Cerebellar cortex (tissue), 1 donor: ENCODE measurements at places on chromosomes 2 and 18.

- peak; percentile 45 for DNase-seq
Measured at GRCh38 chr18:77059294-77059916, 73.2 kb downstream of the MBP start.

GRCh38 chr2:68319398-68320117, at the start of gene CNRIP1:
Gene CNRIP1 (minus strand): TSS chr2:68319949. CDS start chr2:68319400, 549 bp downstream.
- DNase-seq: peak; percentile 80

GRCh38 chr2:191950132-191950874, 103.4 kb upstream of the CAVIN2 start:
- no peak for DNase-seq

DNA sequence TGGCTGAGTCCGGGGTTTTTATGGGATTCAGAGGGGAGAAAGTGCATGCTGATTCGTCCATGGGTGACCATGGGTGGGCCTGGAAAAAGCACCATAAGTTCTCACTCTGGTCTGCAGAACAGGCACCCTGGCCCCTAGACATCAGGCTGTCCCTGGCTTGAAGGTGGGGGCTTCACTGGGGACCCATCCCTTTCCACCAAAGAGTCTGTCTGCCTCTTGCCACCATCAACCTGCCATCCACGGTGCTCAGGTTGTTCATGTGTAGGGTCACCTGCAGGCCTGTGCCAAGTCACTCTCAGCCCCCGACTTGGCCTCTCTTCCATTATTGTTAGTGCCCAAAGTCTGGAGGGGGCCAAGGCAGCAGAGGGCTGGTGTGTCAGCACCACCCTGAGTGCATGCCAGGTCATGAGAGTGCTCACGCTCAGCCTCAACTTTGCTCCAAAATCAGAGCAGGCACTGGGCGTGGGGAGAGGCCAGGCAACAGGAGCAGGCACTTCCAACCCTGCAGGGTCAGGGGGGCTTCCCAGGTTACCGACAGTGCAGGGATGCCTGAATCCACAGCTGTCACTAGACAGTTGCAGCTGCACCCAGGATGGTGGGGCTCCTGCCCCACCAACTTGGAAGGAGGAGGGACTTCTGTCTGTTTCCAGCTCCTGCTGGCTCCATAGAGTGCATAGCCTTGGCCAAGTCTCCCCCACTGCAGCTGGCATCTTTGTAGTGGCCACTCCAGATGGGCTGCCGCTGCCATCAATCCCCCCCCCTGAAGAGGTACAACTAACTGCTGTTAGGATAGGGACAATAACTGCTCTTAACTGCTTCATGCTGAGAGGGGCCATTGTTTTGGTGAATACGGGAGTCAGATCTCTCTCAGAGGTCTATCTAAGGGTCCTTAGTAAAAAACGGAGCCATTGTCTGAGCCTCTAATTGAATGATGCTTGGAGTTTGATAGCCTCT, 209.3 kb downstream of the AKAIN1 start:
- DNase-seq: no peak

DNA sequence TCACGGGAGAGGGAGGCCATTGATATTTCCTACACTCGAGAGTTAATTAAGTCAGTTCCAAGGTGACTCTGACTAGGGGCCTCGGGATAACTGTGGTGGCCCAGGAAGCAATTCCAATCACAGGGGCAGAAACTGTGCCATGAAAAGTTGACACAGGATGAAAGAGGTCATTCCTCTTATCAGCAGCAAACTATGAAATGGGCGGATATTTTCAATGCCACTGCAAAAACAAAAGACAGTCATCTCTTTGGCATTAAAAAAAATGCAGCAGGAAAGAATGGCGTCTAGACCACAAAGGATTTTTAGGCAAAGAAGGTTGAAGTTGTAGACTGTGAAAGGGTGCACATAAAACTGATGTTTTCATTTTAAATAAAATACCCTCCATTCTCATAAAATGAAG, 50.0 kb downstream of the TGIF1 start:
- no peak for DNase-seq

DNA sequence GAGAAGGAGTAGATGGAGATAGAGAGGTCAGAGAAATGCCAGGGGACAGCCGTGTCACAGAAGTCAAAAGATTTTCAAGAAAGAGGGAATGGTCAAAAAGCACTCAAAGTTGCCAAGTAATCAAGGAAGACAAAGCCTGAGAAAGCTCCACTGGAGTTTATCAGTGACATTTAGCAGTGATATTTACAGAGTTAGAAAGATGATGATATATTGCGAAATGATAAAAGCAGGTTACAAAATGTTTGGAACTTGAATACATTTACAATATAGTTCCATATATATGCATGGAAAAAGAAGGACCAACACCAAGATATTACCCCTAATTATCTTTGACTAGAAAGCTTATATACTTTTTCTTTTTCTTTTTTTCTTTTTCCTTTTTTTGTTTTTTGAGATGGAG, 20.4 kb downstream of the ZNF2 start:
- no peak for DNase-seq

DNA sequence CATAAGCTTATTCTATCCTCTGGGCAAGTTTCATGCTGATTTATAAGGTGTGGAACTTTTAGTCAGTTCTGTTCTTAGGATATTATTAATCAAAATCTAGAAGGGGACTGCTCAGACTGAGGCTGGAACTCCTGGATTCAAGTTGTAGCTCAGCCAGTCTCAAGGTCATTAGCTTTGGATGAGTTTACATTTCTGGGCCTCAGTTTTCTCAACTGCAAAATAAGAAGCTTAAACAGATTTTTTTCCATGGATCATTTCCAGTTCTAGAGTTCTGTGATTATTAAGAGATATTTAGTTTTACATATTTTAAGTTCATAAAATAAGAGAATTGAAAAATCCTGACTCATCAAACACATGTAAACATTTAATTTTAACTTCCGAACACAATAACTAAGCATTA, 442.5 kb upstream of the PKDCC start:
- no peak for DNase-seq

DNA sequence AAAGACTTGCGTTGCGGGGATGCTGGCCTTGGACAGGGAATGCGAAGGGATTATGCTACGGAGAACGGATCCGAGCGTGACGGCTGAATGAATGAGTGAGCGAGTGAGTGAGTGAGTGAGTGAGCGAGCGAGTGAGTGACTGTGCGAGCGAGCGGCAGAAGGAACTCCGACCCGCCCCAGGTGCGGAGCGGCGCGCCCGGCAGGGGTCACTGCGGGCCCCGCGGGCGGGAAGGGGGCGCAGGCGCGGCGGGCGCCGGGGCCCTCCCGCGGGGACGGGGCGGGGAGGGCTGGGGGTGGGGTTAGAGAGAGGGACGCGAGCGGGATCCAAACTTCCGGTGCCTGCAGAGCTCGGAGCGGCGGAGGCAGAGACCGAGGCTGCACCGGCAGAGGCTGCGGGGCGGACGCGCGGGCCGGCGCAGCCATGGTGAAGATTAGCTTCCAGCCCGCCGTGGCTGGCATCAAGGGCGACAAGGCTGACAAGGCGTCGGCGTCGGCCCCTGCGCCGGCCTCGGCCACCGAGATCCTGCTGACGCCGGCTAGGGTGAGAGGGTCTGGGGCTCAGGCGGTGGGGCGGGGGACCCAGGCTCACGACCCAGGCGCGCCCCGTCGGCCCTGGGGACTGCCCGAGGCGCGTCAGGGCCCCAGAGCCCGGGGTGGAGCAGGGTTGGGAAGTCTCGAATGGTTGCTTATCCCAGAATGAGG, at the start of gene ITM2C:
Gene ITM2C (plus strand): TSS at position 338 of the 702 bp plus-strand sequence. CDS start 84 bp downstream, at position 422.
- peak; percentile 40 for DNase-seq

GRCh38 chr2:237774811-237775553, 23.6 kb upstream of the RBM44 start:
- peak; percentile 16 for DNase-seq

GRCh38 chr2:43217228-43218154, 8.9 kb downstream of the ZFP36L2 start:
- DNase-seq: peak; percentile 49

- no peak for DNase-seq
Measured at GRCh38 chr2:132638313-132639040, 31.5 kb downstream of the LYPD1 start.

GRCh38 chr2:171316220-171316619, 117.6 kb downstream of the METTL8 start:
- DNase-seq: peak; percentile 50

- DNase-seq: no peak
Measured at GRCh38 chr2:66874411-66874810, 439.5 kb downstream of the MEIS1 start.

- DNase-seq: no peak
Measured at GRCh38 chr2:129610766-129611165, 368.7 kb upstream of the RAB6C start.

GRCh38 chr2:99819766-99820165, 322.6 kb downstream of the AFF3 start:
- DNase-seq: no peak

- DNase-seq: no peak
Measured at GRCh38 chr2:138023298-138023697, 59.0 kb downstream of the HNMT start.

DNA sequence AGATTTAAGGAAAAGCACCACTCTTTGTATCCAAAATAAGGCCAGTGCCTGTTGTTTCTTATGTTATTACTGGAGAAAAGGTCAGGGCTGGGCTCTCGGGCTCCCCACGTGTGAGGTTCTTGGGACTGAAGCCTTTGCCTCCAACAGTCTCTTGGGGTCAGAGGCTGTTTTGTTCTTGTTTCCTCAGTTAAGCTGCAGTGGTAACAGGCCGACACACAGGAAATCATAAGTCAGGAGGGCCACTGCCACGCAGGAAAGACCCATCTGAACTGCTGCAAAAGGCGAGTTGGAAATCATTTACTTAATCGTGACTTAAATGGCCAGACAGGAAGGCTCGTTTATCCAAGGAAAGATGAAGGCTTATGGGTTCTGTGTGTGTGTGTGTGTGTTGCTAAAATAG, 30.3 kb upstream of the IL37 start:
- DNase-seq: no peak

DNA sequence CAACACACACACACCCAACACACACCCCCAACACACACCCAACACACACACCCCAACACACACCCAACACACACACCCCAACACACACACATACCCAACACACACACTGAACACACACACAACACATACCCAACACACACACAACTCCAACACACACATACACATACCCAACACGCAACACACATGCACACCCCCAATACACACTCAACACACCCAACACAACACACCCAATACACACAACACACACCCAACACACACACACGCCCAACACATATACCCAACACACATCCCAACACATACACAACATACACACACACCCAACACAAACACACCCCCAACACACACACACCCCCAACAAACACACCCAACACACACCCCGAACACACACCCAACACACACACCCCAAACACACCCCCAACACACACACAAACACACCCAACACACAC, 8.2 kb upstream of the STK25 start:
- DNase-seq: no peak

DNA sequence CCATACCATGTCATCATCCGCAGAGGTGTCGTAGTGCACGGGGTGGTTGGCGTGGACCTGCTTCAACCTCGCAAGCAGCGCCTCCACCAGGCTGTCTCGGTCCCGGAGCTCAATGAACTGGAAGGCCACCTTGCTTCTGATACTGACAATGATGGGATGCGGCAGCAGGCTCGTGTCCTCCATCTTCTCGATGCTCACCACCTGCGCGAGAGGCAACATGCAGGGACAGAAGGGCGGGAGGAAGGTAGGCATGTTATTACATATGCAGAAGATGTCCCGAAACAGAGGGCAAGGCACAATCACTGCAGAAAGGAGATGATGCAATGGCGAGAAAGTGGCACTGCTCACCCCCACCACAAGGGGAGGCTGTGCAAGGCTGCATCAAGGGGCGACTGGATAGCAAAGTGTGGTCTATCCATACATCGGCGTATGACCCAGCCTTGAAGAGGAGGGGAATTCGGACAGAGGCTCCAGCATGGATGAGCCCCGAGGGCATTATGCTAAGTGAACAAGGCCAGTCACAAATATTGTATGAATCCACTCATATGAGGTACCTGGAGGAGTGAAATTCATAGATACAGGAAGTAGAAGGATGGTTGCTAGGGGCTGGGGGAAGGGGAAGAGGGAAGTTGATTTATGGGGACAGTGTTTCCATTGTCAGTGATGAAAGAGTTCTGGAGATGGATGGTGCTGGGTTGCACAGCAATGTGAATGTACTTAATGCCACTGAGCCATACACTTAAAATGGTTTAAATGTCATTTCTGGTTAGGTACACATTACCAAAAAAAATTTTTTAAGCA, 36.6 kb downstream of the RPL31 start:
- DNase-seq: no peak

GRCh38 chr2:40716879-40717278, 265.0 kb upstream of the SLC8A1 start:
- no peak for DNase-seq

- DNase-seq: no peak
Measured at GRCh38 chr2:158120664-158121641, 19.3 kb downstream of the UPP2 start.

DNA sequence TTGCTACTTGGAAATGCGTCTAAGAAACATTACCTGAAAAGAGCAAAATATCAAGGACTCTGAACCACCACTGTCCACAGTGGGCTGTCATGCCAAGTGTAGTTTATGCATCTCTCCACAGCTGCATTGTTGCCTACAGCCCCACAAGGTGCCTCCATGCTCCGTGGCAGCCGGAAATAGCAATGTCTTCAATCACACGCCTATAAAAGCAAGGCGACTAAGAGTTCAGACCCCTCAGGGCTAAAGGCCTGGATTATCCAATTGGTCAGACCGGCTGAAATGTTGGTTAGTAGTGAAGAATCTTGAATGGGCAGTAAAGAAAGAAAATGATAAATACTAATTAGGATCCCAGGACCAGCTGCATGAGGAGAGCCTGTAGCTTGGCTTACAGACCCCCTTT, 114.0 kb upstream of the SLC35G4 start:
- DNase-seq: no peak

DNA sequence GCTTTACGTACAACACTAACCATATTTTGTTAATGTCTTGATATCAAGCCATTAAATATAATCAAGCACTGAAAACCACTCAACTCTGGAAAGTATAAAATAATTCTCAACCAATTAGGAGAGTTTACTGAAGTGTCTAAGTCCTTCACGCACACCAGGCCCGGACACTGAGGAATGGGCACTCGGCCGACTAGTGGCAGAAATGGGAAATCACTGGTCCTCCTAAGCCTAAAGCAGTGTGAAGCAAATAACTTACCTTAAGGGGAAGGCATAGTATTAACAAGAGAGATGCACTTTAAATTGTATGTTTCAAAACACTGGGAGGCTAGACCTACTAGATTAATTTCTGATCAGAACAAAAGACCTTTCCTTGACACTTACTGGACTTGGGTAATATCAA, 45.7 kb downstream of the FAM210A start:
- DNase-seq: peak; percentile 44
